ENCODE measurements at places on chromosomes 2 and 18.

- DNase-seq = no peak
These were observed 9.2 kb downstream of the ACOXL start for GRCh38 chr2:110741491-110741980.

DNA sequence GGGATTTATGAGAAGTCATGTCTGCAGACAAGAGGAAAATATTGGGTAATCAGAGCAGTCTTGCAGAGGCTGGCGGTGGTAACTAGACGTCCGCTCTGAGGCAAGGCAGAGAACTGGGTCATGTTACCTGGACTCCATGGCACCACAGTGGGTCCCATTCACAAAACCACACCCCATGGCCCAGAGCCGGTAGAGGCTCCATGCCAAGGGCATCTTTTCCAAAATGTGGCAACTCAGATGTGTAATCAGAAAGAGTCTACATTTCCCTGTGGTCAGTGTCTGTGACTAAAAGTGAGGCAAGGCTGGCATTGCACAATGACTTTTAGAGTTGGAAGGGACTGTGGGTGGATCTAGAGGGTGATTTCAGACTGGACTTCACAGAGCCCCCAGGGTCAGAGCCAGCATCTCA, 113.1 kb downstream of the MREG start:
- no peak for DNase-seq

DNA sequence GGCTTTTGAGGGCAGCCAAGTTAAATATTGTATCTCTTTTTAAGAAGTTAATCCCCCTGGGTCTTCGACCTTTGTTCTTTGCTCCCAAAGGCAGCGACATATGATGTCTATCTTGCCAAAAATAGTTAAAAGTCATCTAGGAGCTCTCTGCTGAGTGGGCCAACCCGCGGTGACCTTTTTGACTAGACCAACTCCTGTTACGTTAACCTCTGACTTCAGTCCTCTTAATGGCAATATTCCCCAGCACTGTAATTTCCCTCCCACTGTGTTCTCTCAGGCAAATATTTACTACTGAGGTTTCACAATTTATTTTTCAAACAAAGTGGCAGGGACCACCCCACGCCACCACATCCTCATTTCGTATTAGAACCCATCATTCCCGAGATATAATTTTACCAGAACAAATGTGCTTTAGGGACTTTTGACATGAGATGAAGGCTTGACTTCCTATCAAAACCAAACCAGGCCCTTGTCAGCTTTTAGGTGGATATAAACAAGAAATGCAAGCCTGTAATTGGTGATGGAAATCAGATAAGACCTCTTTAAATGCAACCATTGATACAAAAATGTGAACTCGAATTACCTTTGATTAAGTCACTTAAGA, 764.7 kb downstream of the SATB2 start:
- DNase-seq = no peak

DNA sequence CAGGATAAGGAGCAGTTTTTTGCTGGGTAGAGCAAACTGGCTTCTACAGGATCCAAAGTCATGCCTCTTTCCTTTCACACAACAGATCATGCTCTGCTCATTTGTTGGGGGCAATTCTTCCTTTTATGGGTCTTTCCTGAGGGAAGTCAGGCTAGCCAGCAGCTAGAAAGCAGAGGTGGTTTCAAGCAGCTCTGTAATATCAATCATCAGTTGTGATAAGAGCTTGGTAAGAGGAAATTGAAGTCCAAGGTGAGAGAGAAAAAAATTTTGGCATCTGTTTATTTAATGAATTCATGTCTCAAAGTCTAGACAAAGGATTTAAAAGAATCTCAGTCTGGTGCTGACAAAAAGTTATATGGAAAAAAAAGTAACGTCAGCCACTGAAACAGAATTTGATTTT, 6.2 kb downstream of the TMEM87B start:
- DNase-seq = no peak

GRCh38 chr2:54681416-54681815, 42.0 kb upstream of the EML6 start:
- no peak for DNase-seq

- no peak for DNase-seq
These were observed 136.5 kb downstream of the ZNF236 start for GRCh38 chr18:76958692-76959341.

- no peak for DNase-seq
These were observed 38.4 kb upstream of the ID2 start for GRCh38 chr2:8643250-8643995.

- DNase-seq = no peak
These were observed 69.0 kb downstream of the TXNL1 start for GRCh38 chr18:56569416-56569815.

- no peak for DNase-seq
These were observed 14.3 kb upstream of the TRIB2 start for GRCh38 chr2:12702168-12703121.

DNA sequence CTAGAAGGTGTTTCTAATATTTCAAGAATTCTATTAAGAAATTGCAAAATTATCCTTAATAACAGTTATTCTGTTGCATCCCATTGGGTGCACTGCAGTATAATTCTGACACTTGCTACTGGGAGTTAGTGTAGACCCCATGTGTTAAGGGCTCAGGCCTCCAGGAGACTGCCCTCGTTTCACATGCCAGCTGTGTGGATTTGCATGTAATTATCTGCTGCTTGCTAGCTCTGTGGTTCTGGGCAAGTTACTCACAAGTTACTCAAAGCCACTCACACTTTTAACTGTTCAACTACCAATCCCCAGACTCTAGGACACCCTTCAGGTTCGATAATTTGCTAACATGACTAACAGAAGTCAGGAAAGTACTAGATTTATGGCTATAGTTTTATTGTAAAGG, 38.6 kb downstream of the ST6GAL2 start:
- DNase-seq = no peak

DNA sequence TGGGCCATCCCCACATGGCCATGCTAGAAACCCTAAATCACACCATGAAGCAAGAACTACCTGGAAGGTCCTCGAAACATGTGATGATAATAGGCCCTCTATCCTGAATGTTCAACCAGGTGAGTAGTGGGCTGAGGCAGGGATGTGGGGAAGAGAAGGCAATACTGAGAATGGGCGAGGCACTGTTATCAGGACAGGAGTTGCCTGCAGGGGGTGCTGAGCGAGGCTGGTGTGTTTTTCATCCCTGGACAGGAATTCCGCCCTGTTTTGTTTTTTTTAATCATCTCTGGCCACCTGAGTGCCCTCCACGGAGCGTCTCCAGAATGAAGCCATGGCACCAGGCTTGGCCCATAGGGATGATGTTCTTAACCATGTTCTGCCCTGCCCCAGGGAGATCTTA, 103.0 kb upstream of the SOX11 start:
- DNase-seq = no peak

GRCh38 chr2:204133476-204133875, 196.9 kb downstream of the ICOS start:
- DNase-seq = no peak

DNA sequence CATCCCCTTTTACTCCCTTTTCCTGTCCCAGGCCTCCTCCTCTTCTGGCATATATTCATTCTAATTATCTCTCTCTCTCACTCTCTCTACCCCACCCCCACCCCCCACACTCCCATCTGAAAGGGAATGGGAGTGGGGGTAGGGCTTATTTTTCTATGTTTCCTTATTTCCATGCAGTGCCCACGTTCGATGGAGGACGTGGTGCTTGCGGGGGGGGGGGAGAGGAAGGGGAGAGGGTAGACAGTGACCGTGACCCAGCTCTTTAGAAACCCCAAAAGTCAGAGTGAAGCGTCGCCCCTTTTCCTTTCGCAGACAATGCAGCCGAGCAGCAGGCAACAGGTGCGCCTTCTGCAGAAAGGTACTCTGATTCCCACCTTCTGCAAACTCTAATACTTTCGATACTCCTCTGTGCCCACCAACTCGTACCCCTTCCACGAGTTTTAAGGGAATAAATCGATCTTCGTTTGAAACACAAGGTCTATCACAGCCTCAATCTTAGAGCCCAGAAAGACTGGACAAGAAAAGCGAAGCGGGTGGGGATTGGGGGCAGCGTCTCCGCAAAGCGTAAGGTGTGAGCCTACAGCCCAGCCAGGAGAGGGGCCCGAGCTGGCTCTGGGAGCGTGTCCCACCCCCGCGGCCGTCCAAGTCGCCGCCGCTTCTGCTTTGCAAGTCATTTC, 891 bp upstream of the NR4A2 start:
- no peak for DNase-seq

GRCh38 chr18:63784787-63785452, 9.7 kb downstream of the SERPINB7 start:
- DNase-seq = no peak

- no peak for DNase-seq
These were observed 291.4 kb upstream of the RND3 start for GRCh38 chr2:150778828-150779227.

DNA sequence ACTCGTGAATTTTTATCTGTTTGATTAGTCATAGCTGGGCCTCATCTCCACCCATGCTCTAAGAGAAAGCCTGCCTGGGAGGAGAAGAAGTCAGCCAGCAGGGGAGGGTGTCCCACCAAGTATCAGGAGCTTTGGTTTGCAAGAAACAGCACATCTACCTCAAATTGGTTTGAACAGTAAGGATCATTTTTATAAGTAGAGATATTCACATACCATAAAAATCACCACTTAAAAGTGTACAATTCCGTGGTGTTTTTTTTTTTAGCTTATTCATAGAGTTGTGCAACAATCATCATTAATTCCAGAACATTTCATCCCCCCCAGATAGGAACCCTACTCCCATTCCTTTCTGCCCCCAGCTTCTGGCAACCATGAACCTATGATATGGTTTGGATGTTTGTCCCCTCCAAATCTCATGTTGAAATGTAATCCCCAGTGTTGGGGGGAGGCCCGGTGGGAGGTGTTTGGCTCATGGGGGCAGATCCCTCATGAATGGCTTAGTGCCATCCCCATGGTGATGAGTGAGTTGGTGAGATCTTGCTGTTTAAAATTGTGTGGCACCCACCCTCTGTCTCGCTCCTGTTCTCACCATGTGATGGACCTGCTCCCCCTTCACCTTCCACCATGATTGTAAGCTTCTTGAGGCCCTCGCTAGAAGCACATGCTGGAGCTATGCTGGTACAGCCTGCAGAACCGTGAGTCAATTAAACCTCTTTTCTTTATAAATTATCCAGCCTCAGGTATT, 36.2 kb upstream of the HS6ST1 start:
- no peak for DNase-seq

GRCh38 chr2:61718965-61719364, 134.9 kb downstream of the FAM161A start:
- no peak for DNase-seq

DNA sequence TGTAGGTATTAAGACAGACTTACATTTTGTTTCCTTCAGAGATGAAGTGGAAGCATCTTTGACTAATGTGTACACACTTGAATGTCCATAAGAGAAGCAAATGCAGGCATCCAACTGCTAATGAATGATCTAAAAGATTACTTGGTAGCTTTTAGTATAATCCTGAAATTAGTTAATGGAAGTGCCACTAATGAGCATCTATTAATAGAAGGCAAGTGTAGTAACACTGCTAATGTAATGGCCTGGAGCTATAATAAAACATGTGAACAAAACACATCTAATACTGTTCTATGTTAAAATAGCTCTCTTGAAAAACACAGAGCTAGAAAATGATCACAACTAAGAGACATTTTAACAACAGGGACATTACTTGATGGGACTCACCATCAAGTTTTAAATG, 225.3 kb downstream of the SLC8A1 start:
- no peak for DNase-seq

DNA sequence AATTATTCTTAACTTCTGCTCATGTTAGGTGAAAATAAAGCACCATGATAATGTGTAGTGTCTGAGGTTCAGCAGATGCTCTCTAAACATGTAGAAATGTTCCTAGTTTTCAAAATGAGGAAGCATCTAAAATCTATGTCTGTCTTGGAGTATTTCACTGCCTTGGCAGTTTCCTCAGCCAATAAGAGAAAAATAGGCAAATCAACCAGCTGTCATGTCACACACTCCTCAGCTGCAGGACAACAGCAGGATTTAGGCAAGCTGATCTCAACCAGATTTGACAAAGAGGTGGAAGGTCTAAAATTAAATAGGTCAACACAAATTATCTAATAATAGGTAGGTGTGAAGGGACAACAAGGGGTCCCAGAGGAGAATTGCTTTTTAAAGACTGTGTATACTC, 164.1 kb upstream of the BOD1L2 start:
- DNase-seq = no peak

GRCh38 chr2:131064589-131065512, 28.4 kb downstream of the FAM168B start:
- no peak for DNase-seq

DNA sequence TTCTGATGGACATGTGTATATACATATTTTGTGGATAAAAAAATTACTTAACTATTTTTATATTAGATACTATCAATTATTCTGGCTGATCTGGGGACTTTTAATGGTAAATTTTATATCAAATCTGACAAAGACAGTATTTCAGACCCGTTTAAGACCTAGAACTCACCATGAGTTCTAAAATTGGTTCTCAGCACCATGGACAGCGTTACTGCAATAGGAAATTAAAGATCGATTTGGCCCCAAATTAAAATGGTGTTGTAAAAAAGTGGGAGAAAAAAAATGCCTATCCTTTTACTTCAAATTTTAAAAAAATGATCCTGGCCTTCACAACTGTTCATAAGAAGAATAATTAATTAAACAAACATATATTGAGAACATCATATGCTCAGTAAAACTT, 919 bp upstream of the SCN2A start:
- DNase-seq = no peak

GRCh38 chr18:49285627-49286026, 174.8 kb downstream of the DYM start:
- DNase-seq = no peak

DNA sequence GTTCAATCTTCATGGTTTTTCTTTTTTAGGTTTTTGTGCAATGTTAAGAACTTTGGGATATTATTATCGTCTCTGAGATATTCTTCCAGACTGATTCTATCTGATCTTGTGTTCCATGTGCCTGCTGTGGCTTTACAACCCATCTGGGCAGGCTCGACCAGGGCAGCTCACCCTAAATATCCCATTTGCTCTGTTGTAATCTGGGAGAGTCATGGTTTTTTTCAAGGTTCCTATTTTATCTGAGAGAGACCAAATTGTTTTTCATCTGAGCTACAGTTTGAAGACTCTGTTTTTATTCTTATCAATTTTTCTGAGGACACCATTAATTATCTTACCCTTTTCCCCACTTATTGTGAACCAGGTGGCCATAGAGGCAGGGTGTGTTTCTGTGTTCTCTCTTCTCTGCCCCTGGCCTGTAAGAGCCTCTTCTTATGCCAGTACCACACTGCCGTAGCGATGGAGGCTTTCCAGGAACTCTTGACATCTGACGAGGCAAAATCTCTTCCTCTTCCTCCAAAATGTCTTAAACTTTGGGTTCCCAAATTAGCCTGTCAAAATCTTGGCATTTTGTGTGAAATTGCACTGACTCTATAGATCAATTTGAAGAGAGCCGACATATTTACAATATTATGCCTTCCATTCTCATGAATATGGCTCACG, 3.1 kb downstream of the SP140L start:
- no peak for DNase-seq

GRCh38 chr18:60446821-60447220, 74.2 kb upstream of the MC4R start:
- DNase-seq = no peak

Measured in T-helper 1 cell (primary cell).